ENCODE measurements at places on chromosomes 5 and 9.

GRCh38 chr9:2159521-2160454 lies 144.6 kb downstream of the SMARCA2 start:
- DNase-seq: no peak

DNA sequence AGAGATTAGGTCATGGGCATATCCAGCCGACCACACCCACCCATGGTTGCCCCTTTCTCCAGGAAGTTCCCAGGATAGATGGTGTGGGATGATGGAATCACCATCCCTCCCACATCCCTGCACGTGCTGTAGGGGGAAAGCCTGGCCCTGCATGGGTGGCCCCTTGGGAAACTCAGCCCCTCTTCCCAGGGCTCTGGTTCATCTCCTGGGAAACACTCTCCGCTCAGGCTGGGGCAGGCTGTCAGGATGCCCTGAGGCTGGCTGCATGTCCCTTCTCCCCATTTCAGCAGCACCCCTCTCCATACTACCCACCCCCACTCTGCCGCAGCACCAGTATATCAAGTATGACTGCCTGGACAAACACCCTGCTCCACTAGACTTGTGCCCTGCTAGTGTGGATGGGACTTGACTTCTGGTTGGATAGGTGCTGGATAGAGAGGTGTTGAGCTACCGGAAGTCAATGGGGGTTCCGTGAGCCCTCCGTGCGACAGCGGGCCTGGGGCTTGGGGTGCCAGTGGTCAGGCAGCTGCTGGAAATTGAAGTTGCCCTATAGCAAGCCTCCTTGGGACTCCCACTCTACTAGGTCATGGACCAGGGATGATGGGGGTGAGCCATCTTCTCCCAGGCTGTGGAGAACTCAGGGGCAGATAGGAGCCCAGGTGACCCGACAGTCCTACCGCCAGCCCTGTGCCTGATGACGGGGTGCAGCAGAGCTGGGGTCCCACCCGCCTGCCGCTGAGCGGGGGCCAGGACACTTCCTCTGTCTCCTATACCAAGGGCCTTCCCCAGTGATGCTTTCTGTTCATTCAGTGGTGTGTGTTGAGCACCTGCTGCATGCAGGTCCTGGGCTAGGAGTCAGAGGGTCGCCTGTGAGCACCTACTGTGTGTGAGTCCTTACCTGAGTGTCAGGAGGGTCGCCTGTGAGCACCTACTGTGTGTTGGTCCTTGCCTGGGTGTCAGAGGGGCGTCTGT lies 69.4 kb upstream of the COL5A1 start:
- DNase-seq: no peak

GRCh38 chr9:107760469-107761242 lies 271.1 kb upstream of the KLF4 start:
- DNase-seq: no peak

GRCh38 chr5:123751670-123752069 lies 239.7 kb downstream of the CSNK1G3 start:
- DNase-seq: no peak

GRCh38 chr5:44051591-44051990 lies 337.6 kb downstream of the FGF10 start:
- no peak for DNase-seq

DNA sequence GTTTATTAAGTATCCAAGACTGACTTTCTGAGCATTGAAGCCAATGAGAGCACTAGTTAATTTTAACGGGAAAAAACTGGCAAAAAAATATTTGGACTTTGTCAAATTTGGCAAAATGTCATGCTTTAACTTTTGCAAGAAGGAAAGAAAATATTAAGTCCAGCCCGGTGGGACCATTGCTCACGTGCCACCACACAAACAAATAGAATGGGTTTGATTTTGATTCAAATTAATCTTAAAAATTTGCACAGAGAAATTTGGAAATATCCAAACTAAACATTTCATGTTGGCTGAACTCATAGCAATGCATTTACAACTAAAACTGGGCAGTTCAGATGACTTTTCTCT lies 302.2 kb downstream of the EBF1 start:
- DNase-seq: no peak

DNA sequence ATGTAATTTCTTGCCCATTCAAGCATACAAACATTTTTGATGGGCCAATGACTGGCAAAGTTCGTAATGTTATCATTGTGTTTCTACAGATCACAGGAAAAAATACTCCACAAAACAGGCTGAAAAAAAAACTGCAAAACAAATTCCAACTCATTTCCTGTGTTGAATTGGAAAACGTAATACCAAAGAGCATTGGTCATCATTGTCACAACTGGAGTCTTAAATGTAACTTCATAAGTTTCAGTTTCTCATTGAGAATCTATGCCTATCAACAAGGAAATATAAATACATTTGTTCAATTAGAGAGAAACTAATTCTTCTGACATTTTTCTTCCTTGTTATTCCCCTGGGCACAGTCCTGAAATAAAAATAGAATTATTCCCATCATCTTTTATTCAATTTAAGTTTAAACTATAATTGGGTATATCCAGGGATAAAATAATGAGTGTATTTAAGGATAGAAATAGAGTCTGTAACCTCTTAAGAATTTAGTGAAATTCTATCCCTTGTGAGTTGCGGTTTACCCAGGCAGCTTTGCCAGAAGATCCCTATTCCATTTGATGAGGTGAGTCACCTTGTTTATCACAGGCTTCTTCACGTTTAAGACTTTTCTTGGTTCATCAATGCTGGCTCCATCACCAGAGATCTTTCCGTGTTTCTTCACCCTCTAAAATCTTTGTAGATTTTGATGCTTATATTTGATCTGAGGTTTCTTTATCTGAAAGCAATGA lies 112.7 kb upstream of the ITGA1 start:
- no peak for DNase-seq

GRCh38 chr5:9623661-9624060 lies 6.5 kb downstream of the TAS2R1 start:
- DNase-seq: no peak

- no peak for DNase-seq
Measured at GRCh38 chr5:172377438-172377837, 76.9 kb downstream of the SH3PXD2B start.

GRCh38 chr9:136053757-136054142 lies 41.3 kb downstream of the NACC2 start:
- no peak for DNase-seq

DNA sequence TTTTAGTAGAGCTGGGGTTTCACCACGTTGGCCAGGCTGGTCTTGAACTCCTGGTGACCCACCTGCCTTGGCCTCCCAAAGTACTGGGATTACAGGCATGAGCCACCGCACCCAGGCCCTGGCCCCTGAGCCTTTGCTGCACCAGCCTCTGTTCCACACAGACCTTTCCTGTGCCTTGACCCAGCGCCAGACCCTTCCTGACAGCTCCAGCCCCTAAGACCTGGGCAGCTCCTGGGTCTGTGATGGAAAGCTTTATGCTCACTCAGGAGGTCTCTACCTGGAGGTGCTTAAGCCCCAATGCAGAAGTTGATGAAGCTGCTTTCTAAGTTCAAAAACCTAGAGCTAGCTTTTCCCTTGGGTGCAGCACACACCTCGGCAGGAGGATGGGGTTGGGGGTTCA lies 58.8 kb upstream of the NEK6 start:
- no peak for DNase-seq

DNA sequence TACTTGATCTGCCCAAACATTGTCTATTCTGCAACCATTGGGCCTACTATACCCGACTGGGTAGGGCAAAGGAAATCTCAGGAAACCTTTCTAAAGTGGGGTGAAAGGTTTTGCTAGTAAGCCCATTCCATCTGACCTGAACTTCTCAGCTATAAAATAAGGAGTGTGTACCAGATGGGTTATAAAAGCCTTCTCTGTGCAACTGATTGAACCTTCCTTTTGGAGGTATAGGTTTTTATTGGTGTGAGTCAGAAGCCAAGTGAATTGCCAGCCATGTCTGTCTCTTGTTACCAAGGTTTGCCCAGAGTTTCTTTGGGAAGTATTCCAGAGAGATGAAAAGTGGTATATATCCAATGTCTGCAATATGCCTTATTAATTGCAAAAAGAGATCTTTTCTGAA lies 1271.0 kb upstream of the WWC1 start:
- no peak for DNase-seq

DNA sequence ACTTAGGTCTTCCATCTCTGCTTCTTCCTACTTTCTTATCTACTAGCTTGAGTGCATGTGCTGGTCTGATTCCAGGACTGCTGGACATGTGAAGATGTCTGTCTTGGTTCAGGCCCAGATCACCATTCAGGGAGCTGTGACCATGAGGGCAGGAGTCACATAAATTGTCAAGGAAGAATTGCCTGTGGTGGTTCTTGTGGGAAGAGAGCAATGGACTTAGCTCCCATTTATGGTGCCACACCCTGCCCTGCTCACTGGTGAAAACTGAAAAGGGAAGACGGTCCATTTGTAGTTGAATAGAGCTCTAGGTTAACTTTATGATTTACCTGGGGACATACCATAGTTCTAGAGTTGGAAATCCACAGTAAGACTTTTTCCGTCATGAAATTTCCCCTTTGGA lies 244.3 kb upstream of the ZNF608 start:
- DNase-seq: no peak

GRCh38 chr5:156888520-156888919 lies 38.4 kb downstream of the PPP1R2B start:
- DNase-seq: no peak

- DNase-seq: no peak
Measured at GRCh38 chr9:35695943-35696401, 6.2 kb upstream of the TPM2 start.

GRCh38 chr9:134869554-134870300 lies 10.9 kb upstream of the FCN2 start:
- DNase-seq: no peak

DNA sequence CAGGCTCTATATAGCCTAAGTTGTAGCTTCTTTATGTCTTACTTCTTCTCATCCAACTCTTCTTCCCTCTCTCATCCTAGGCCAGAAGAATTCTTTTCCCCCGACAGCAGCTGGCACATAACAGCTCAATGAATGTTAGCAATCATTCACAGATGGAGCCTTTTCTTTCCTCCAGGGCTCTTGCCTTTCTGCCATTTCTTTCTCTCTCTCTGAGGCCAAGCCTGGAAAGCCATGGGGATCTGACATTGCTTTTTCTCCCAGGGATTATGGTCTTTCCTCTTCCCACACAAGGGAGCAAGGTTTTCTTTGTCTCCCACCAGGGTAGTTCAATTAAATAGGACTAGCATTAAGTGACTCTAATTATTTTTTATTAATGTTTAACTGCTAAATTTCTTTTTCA lies 20.5 kb downstream of the SMIM15 start:
- DNase-seq: no peak

DNA sequence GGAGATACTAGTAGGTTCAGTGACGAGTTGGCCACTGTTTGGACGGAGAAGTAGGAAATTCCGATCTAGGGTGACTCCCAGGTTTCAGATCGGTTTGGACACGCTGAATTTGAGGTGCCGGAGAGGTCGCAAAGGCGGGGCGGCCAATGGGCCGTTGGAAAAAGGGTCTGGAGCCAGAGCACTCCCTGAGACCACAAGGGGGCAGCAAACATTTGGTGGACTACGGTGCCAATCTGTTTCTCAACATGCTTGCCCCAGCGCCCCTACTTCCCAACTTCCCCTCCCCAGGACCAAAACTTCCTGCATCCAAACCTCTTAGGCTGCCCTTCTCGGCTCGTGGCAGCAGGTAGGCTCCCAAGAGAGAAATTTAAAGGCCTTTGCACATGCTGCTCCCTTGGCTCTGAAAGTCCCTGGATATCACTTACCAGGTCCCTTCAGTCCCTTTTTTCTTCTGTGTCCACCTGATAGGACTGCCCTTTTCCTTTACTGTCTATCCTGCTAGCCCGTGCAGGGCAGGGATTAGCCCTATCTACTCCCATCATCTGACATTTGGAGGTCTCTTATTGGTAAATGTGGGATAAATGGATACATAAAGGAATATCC lies 992 bp upstream of the RPP25L start:
- peak; percentile 57 for DNase-seq

DNA sequence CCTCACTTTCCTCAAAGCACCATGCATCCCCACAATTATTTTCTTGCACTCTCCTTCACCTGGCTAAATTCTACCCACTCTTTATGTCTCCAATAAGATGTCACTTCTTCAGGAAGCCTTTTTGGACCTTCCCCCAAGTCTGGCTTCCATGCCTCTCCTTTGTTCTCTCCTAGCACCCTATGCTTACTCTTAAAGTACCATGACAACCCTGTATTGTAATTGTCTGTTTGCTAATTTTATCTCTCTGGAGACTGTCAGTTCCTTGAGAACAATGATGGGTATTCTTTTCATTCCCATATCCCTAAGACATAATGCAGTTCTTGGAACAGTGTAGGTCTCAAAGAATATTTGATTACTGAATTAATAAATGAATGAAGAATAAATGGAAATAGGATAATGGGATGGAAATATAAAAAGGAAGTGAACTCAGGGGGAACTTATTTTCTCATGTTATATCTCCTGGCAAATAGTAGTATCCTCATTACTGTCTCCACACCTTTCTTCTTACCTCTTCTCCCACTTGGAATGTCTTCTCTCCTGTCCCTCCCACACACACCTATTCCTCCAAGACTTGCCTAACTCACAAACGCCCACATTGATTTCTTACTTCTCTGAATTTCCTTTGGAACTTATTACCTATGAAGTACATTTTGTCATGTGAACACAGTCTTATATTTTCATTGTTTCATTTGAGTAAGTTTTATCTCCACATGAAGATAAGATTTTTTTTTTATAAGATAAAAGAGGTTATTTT lies 499.1 kb downstream of the NFIB start:
- DNase-seq: no peak

- peak; percentile 0 for DNase-seq
Measured at GRCh38 chr9:93651521-93651950, 75.2 kb downstream of the PHF2 start.

DNA sequence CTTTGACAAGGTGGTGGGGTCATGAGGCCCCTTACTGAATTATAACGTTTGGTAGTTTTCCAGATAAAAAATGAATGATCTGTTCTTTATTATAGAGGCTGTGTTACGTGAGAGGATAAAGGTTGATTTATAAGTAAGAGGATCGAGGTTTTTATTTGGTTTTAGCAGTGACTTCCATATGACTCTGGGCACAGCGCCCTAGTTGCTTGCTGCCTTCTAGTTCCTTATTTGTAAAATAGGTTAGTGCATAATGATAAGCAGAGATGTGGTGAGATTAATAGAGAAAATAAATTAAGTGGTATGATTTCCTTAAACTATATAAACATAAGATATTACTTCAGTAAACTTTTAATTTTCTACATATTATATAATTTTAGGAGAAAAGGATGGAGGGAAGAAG lies 29.8 kb downstream of the MRRF start:
- DNase-seq: no peak

DNA sequence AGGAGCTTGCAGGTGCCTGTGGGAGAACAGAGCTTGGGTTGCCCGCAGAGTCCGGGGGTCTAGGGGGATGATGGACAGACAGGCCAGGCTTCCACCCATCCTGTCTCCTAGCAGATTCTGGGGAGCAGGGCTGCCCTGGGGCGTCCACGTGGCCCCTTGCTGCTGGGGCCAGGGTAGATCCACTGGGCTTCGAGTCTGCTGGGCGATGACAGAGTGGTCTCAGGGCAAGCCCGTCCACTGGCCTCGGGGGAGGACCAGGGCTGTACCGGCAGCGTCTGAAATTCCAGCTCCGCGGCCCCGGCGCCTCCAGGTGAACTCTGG lies 124.2 kb upstream of the IRX4 start:
- DNase-seq: no peak

All from activated T-cell treated with anti-CD3 and anti-CD28 coated beads, Interleukin-2, amount 50 U/mL, for 4 hours (primary cell).